ENCODE measurements at places on chromosomes 12 and 14.

- DNase-seq = no peak
Measured at GRCh38 chr14:22780105-22780679, 13.7 kb downstream of the OXA1L start.

- DNase-seq = no peak
Measured at GRCh38 chr12:105698075-105698474, 367.6 kb downstream of the C12orf75 start.

GRCh38 chr14:84937016-84937415, 592.9 kb upstream of the FLRT2 start:
- no peak for DNase-seq

- DNase-seq = no peak
Measured at GRCh38 chr12:42056130-42056529, 88.5 kb downstream of the GXYLT1 start.

- no peak for DNase-seq
Measured at GRCh38 chr12:118541071-118541470, 164.7 kb downstream of the SUDS3 start.

GRCh38 chr14:22010545-22011252, 337.1 kb upstream of the OR4E1 start:
- no peak for DNase-seq

- no peak for DNase-seq
Measured at GRCh38 chr14:73491256-73492042, 716 bp downstream of the RIOX1 start.

- peak; percentile 43 for DNase-seq
Measured at GRCh38 chr12:57213058-57213715, 3.4 kb upstream of the NXPH4 start.

DNA sequence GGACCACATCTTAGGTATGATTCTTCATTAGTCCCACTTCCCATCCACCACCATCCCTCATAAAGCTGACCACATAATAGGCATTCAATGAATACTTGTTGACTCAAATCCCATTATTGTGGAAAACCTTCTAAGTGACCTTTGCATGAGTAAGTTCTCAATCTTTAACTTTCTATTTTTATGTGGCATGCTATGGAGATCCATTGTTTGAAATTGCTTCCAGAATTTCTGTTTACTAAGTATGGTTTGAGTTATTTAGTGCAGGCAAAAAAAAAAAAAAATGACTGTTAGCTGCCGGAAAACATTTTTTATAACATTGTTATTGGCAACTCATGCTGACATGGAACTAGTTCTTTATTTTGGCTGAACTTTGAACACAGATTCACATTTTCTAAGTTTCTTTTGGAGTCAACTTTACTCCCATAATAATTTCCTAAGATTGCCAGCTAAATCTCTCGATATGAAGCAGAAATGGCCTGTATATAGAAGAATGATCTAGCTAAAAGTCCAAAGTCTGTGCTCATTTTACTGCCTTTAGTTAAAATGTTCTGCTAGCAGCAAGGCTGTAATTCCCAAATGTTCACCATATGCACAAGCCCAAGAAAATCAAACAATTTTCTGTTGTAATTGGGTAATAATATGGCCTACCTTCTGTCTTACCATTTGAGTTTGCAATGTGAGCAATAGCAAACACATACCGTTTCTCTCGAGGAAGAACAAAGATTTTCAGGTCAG, 77.9 kb downstream of the PTGER2 start:
- DNase-seq = peak; percentile 56

GRCh38 chr12:28824849-28825248, 324.2 kb upstream of the FAR2 start:
- no peak for DNase-seq

DNA sequence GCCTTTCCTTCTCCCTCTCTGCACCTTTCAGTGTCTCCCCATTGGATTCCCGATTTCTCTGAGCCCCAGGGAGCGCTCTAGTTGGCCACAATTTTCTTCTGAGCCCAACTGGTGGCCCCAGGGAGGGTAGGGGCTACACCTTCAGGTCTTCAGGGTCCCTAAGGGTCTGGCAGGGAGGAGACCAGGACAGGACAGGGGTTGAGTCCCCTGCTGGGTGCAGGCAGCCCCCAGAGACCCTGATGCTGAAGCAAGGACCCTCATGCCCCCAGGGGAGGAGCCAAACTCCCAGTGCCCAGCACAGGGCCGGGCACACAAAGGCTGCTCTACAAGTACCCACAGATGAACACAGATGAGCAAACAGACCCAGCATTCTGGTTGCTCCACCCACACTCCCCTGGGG, 12.7 kb downstream of the FOXN4 start:
- no peak for DNase-seq

GRCh38 chr14:63091394-63091996, 46.2 kb upstream of the KCNH5 start:
- DNase-seq = no peak

- DNase-seq = no peak
Measured at GRCh38 chr14:71050227-71050823, 143.1 kb downstream of the PCNX1 start.

DNA sequence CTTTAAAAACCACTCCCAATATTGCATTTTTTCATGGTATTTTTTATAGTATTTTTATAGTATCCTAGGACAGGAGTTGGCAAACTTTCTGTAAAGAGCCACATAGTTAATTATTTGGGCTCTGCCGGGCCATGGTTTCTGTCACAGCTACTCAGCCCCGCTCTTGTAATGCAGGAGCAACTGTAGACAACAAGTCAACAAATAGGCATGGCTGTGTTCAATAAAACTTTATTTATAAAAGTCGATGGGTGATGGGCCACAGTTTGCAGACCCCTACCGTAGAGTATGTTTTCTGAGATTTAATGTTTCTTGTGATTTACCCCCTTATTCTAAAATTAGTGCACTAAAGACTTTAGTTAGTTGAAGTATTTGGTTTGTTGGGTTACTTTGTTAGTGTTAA, 25.5 kb downstream of the MDM2 start:
- DNase-seq = no peak

- no peak for DNase-seq
Measured at GRCh38 chr14:94426526-94426925, 26.1 kb downstream of the SERPINA11 start.

- DNase-seq = peak; percentile 32
Measured at GRCh38 chr14:37140176-37140575, 32.2 kb downstream of the SLC25A21 start.

DNA sequence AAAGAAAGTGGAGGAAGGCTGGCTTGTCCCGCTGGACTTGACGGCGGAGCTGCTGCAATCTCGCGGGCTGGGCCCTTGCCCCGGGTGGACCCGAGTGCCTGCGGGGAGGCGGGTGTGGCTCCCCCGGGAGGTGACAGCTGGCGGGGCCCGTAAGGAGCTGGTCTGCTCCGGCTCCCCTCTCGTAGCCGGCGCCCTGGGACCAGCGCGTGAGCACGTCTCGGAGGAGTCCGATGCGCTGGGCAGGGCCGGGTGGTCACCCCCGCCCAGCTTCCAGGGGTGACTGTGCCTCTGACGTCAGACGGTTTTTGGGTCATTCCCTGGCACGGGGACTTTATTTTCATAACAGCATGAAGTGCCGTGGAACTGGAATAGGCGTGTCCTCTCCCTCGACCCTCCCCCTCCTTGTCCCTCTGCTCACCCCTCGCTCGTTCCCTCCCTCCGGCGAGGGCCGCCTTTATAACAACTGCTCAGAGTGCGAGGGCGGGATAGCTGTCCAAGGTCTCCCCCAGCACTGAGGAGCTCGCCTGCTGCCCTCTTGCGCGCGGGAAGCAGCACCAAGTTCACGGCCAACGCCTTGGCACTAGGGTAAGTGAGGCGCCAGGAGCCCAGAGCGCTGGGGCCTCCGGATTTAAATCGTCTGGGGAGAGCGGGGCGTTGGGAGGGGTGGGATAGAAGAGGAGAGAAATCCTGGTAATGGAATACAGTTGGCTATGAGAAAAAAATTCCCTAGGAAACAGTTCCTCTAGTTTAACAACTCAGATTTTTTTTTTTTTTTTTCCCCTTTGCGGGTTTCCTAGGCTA, at the start of gene GPRC5A:
GPRC5A (plus strand) TSS at position 483 of the 801 bp plus-strand sequence. CDS start 16,688 bp downstream, outside the sequence.
- DNase-seq = peak; percentile 73

DNA sequence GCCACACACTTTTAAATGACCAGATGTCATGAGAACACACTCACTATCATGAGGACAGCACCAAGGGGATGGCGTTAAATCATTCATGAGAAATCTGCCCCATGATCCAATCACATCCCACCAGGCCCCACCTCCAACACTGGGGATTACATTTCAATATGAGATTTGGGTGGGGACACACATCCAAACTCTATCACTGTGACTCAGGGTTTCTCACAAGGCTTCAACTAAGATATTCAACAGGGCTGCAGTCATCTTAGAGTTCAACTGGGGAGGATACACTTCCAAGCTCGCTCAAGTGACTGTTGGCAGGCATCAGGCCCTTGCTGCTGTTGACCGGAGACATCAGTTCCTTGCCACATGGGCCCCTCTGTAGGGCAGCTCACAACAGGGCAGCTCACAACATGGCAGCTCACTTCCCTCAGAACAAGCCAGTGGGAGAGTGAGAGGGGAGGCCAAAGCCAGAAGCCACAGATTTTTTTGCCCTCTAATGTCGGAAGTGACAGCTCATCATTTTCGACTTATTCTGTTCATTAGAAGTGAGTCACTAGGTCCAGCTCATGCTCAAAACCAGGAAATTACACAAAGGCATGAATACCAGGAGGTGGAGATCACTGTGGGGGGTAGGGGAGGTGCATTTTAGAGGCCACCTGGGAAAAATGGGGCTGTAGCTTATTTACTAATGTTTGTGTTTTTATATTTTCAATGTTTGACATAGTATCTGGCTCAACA, 50.8 kb upstream of the PTHLH start:
- peak; percentile 84 for DNase-seq
